ENCODE measurements at places on chromosomes 3 and 15. TPM values are rescaled to one million over a fixed set of nuclear protein-coding genes. Genes with fewer than 3 reads are reported as not detected.

WWTR1 gene
- total RNA-seq = 45.4 TPM

DNA sequence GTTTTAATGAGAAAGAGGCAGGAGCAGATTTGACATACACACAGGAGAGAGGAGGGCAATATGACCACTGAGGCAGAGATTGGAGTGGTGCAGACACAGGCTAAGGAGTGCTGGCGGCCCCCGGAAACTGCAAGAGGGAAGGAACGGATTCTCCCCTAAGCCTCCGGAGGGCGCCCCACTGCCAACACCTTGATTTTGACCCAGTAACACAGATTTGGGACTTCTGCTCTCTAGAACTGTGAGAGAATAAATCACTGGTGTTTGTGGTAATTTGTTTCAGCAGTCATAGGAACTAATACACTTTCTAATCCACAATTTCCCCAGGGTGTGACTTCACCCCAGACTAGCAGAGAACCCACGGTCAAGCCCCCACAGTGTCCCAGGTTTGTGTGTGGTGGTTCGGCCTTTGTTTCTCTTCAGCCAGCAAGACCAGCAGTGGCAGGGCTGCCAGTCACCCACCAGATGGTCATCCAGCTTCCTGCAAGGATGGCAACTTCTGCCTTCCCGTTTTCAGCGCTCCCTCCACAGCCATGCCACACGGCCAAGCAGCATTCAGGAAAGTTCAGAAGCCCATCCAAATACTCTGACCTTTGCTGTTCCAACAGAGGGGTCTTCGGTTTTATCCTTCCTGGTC, 23.6 kb upstream of the TSPAN3 start:
- no peak for DNase-seq

DNA sequence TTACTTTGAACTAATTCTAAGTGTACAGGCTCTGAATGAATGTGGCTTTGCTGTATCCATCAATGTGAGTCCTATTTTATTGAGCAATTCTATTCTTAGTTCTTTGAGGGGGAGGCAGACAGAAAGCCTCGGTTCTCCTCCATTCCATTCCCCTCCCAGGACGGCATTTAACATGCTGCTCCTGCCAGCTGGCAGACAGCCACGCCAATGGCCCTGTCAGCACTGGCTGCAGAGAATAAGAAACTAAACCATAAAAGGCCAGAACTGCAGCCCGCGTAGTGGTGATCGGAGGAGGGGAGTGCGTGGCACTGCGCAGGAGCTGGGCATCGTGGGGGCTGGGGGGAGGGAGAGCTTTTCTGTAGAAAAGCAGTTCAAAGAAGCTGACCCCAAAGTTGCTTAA, 76.0 kb upstream of the HACD2 start:
- peak; percentile 94 for DNase-seq

- no peak for DNase-seq
Measured at GRCh38 chr15:101394056-101394630, 95.4 kb downstream of the PCSK6 start.

CLRN1 gene
- total RNA-seq = not detected

Data from left cardiac atrium (tissue), 4 donors.